ENCODE measurements at places on chromosomes 3 and 15.

GRCh38 chr3:155745795-155746550 is 1.1 kb upstream of the PLCH1 start:
- DNase-seq = no peak

DNA sequence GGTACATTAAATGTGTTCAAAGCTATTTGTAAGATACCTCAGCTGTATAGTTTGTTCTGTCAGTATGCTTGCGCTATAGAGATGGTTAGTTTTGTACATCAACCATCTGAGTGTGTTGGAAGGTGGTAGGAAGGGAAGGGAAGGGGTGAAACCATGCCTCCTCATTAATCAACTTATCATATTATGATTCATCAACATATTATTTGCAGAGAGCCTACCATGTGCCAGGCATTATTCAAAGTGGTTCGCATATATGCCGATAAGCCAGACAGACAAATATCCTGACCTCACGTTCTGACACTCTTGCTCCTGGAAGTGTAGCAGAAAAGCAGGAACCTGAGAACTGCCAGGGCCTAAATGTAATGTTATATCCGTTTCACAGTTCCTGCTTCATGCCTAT is 248.1 kb upstream of the NR2E3 start:
- DNase-seq = no peak

GRCh38 chr15:52615302-52615701 is 46.5 kb upstream of the ARPP19 start:
- no peak for DNase-seq

DNA sequence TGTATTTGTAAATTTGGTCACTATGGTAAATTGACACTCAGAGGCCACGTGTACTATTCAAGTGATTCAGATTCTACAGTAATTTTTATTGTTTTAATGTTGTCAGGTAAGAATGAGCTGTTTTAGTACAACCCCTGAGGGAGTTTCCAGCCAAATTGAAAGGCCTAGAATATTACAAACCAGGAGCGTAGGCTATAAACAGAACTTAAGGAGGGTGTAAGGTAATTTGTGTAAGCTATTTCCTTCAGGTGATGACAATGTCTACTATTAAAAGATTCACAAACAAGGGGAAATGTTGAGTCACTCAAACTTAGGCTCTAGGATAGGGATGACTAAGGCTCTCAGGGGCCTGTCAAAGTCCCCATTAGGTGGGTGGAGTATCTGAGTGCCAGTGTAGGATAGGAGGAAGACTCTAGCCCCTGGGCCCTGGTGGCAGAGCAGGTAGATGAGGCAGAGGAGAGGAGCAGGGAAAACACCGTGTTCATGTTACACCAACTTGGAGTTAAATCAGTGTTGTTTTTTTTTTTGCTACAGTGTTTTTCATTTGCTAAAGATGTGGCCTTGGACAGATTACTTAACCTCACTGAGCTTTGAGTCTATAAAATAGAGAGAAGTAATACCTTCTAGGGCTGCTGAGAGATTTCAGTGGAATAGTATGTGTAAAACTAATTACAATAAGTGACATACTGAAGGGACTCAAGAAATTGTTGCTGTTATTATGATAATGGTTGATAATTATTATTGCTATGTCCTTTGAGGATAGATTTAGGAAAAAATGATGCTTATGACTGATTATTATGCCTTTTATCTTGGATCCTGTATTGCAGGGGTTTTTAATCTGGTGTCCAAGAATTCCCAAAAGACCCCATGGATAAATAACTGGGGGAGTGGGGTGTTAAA is 10.3 kb downstream of the TM4SF1 start:
- no peak for DNase-seq

GRCh38 chr15:29690765-29691475 is 131.3 kb downstream of the TJP1 start:
- DNase-seq = no peak

- DNase-seq = no peak
These were observed 2.4 kb downstream of the CCR2 start for GRCh38 chr3:46356276-46356675.

DNA sequence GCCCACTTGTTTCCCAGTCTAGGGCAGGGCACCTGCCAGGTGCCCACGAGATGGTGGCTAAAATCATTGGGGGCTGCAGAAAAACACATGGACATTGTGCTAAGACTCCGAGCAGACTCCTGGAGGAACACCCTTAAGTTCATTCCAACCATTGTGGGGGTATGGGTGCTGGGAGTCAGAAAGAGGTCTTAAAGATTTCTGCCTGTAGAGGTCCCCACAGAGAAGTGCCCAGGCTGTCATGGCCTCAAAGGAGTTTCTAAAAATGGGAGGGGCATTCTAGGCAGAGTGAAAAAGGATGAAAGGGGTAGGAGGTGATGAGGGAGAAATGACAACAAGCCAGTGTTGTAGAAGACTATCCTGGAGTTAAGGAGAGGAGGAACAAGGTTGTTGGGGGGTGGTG is 17.1 kb downstream of the RBP1 start:
- DNase-seq = no peak
